ENCODE measurements at places on chromosomes 2 and 18.
A peak's percentile ranks its signal among the peaks of the same experiment; 100 is the strongest.

GRCh38 chr2:38702413-38702812 is 36.5 kb downstream of the GALM start:
- DNase-seq, result peak; percentile 79

DNA sequence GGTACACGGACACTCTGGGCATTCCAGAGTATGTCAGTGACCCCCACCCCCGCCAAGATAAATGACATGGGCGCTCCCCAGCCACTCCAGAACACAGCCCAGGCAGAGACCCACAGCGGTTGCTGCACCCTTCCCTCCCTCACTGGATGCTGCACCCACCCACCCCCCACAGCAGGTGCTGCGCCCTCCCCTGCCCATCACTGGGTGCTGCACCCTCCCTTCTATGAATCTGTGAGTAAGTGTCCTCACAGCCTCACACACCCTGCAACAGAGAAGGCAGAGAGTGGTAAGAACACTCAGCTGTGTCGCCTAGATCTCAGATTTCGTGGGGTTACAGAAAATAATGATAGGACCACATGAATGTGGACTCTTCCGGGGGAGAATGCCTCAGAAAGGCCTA is 23.5 kb downstream of the CHMP1B start:
- DNase-seq, result no peak

DNA sequence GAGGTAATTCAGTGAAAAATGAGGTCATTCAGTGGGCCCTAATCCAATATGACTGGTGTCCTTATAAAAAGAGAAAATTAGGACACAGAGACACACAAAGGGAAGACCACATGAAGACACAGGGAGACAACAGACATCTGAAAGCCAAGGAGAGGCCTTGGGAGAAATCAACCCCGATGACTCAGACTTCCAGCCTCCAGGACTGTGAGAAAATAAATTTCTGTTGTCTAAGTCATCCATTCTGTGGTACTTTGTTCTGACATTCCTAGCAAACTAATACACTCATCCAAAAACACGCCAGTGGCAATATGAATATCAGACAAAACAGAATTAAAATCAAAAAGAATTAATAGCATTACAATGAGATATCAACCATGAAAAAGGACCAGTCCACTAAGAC is 303.7 kb downstream of the SS18 start:
- DNase-seq, result peak; percentile 66

- peak; percentile 14 for DNase-seq
Observed at GRCh38 chr2:161136696-161137324, 23.4 kb upstream of the TANK start.

GRCh38 chr18:51400721-51401120 is 203.2 kb upstream of the MEX3C start:
- no peak for DNase-seq

DNA sequence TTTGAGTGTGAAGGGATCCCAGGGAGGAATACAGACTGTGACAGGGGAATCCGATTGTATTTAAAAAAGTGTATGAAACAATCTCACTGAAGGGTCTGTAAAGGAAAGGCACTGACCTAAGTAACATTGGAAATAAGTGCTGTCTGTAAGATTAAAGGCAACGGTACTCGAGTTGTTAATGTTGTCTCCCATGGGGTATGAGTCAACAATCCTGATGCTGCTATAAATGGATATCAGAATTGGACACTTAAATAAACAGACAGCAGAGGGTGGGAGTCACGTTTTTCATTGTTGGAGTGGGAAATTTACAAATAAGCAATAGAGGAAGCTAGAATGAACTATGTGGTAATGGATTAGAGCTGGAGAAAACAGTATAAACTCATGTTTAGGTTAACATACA is 452.4 kb upstream of the RGPD4 start:
- DNase-seq, result no peak

DNA sequence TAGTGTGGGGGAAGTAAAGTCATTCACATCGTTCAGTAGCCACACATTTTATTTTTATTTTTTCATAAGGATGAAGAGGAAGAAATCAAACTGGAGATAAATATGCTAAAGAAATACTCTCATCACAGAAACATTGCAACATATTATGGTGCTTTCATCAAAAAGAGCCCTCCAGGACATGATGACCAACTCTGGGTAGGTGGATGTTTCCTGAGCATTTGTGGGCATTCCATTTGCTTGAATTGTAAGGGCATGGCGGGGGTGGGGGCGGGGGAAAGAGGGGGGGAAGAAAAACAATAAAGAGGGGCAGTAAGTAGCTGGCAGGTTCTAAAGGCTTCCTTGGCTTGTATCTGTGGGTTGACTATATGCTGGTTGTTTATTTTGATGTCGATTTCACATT is 126.4 kb downstream of the MAP4K4 start:
- DNase-seq, result no peak

DNA sequence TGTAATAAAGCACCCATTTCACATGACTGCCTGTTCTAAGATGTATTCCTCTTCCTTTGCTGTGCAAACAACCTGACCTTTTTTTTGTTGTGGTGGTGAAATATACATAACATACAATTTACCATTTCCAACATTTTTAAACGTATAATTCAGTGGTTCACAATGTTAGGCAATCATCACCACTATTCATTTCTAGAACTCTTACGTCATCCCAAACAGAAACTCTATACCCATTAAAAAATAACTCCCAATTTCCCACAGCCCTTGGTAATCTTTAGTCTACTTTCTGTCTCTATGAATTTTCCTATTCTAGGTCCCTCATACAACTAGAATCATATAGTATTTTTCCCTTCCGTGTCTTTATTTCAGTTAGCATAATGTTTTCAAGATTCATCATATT is 36.7 kb downstream of the RND3 start:
- DNase-seq, result no peak

DNA sequence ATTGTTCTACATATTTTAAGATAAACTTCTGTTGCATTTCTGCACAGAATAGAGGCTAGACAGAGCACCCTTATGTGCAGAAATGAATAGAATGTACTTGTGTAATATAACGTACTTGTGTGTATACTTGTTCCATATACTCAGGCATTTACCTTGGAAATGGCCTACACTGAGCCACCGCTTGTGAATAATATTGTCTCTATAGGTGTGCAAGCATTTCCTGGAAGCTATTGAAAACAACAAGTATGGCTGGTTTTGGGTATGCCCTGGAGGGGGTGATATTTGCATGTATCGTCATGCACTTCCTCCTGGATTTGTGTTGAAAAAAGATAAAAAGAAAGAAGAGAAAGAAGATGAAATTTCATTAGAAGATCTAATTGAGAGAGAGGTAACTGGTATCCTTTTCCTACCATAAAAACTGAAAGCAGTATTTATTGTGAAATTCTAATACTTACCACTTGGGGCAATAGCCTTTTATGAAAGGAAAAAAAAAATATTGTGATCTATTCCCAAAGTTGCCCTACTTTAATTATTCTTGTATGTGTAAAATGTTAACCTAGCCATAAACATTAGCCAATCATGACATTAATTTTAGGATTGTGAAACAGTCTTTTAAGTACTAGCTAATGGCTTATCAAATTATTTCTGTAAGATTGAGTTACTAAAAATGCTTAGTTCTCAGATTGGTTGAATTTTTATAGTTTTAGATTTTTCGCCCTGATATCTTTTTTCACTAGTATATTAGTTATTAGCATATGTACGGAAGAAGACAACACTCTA is 18.0 kb downstream of the ZC3H15 start:
- peak; percentile 17 for DNase-seq

DNA sequence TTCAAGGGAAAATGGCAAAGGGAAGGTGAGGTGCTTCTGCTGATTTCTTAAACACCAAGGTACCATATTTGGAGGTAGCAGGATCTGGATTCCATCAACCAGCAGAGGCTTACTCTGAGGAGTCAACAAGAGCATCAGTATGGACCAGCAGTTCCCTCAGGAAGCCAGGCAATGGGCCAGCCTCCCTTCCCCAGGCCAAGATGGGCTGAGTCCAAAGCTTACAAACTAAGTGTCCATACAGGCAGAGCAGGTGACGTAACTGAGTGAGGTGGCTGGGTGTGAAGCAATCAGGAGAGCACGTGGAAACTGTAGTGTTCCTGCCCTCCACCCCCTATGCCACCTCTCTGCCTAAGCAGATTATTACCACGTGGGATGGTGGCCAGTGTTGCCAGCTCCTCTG is 134.2 kb upstream of the HNRNPA3 start:
- DNase-seq, result peak; percentile 47
